ENCODE measurements at places on chromosomes 12 and 14.

GRCh38 chr12:106601031-106601430 is 18.2 kb downstream of the RFX4 start:
- DNase-seq, result no peak

- no peak for DNase-seq
Measured at GRCh38 chr14:89171168-89171567, 245.9 kb downstream of the FOXN3 start.

DNA sequence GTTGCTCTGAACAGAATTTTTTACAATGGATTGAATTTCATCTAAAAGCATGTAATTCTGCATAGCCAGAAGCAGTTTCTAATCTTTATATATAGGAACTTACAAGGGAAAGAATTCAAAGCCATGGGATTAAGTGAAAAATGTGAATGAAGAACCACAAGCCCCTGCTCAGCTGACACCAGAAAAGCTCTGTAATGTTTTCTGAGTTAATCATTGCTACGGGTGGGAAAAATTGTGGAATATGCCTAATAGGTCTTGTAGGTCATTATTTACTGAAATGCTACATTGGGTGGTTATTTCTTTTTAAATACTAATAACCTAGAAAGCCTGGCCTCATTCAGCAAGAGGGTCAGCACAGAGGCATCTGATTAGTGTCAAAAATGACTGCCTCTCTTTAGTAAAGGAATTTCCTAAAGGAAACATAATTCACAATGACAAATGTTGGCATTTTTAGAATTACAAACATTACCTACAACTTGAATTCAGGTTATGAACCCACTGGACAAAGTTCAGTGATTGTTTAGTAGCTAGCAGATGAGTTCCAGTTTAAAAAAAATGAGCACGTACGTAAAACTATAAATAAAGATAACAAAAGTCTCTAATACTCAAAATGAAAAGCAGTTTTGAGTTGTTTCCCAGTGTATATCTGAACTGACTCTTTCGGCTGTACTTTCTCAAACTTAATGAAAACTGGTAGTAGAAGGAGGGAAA is 75.3 kb downstream of the BMP4 start:
- DNase-seq, result no peak

DNA sequence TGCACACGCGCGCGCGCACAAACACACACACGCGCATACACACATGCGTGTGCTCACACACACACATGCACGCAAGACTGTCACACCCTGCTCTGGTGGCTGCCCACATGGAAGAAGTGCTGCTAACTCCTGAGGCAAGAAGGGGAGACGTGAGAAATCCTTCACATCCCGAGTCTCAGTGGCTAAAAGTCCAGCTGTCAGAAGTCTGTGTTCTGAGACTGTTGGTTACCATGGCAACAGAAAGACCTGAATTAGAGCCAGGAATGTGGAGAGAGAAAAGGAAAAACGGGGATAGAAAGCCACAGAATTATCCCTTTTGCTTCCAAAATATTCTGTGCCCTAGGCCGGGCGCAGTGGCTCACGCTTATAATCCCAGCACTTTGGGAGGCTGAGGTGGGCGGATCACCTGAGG is 71.2 kb downstream of the PPFIBP1 start:
- no peak for DNase-seq

- no peak for DNase-seq
Measured at GRCh38 chr12:98757455-98757854, 112.4 kb downstream of the APAF1 start.

- no peak for DNase-seq
Measured at GRCh38 chr12:42182394-42182793, 37.7 kb upstream of the GXYLT1 start.

DNA sequence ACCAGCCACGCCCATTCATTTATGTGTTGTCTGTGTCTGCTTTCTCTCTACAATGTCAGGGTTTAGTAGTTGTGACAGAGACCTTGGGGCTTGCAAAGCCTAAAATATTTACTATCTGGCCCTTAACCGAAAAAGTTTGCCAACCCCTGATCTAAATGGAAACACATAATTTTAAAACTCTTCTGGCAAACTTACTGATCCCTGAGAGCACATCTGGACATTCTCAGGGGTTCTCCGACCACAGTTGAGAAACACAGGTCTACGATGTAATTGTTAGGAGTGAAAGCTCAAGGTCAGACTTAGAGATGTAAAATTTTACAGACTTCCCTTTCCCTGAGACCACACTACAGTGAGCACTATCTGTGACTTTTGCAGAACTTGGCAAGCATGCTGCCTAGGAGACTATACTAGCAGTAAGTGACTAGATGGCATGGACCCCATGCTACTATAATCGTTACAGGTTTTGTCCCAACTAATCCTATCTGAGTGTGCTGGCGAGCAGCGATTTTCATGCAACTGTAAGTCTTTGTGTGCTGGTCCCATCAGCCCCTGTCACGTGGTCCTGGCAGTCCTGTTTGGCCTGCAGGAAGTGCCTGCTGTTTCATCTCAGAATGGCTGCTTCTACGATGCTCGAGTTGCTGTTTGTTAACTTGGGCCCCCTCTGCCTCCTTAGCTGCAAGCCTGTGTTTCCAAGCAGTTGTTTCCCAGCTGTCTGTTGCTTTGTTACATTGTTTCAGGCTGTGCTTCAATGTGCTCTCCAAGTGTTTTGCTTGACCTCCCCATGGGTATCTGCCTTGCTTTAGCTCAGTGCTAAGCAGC is 21.6 kb downstream of the TMTC2 start:
- no peak for DNase-seq

- DNase-seq, result no peak
Measured at GRCh38 chr12:51371295-51371953, 19.8 kb downstream of the GALNT6 start.

GRCh38 chr12:11724888-11725311 is 75.4 kb downstream of the ETV6 start:
- no peak for DNase-seq

DNA sequence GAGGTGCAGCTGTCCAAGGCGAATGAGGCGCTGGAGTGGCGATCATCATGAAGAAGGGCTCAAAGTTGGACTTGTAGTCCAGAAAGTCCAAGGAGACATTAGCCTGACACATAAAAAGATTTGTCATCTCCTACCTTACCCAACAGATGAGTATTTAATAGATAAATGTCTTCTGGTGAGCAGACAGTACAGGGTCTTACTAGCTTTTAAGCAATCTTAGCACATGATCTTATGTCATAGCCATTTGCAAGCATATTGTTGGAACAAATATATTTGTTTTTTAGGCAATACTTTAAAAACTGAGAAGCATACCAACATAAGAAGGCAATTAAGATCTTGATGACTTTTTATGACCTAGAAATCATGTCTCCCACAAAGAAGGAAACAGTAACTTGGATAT is 16.0 kb downstream of the GNS start:
- no peak for DNase-seq

DNA sequence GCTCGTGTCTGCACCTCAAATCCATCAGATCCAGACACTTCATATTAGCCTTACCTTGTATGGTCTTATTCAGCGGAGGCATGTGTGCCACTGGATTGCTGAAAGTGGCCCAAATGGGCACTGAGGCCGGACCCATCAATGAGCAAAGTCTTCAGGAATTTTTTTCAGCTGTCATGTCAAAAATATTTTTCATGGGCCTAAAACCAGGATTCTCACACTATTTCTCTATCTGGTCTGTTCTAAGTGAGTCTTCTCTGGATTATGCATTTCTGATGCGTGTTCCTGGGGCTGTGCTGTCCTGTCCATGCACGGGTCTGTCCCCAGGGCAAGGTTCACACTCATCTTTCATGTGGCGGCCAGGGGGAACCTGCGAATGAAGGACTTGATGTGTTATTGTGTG is 94.6 kb downstream of the KCNA5 start:
- DNase-seq, result no peak

DNA sequence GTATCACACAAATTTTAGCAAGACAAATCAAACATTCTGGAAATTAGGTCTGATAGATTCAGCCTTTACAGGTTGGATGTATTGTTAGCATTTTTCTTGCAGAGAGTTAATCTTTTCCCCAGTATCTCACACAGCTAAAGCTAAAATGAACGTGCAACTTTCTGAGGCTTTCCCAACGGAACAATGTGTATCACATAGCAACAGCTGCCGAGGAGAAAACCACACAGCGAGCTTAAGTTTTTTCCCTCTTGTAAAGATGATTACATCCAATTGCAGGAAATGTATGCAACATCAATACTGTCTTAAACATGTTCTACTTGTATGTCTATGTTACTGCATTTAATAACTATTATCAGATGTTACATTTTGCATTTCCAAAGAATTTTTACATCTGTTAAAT is 182.2 kb downstream of the CCDC59 start:
- DNase-seq, result no peak

GRCh38 chr12:104740668-104741067 is 217.4 kb downstream of the SLC41A2 start:
- no peak for DNase-seq

DNA sequence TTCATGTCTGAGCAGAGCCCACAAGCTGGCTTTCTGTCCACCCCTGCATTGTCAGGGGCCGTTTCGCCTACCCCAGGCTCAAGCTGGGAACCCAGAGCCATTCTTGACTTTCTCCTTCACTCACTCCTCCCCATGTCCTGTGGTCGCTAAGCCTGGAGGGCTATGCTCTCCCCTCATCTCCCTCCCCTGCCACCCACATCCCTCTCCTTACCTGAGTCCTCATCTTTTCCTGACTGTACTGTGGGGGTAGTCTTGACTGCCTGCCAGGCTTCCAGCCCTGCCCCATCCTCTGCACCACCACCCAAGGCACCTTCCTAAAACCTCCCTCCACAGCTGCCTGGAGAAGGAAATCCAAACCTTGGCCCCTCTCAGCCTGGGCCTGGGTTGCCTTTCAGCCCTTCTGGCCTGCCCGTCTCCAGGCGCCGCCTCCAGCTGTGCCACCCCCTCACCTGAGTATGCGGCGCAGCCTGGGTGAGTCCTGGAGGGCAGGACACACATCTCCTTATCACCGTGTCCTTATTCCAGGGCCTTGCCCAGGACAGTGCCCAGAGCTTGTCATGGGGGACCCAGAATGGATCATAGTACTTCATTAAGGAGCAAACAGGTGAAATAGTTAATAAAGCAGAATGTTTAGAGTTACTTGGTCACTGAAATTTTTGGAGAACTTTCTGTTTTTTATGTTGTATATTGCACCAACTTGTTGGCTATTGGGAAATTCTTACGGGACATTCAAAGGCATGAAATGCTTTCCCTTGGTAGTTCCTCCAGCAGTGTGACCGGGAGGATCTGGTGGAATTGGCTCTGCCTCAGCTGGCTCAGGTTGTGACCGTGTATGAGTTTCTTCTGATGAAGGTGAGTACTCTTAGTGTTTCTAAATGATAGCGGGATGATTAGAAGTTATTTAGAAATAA is 14.5 kb downstream of the ZNF839 start:
- DNase-seq, result no peak

DNA sequence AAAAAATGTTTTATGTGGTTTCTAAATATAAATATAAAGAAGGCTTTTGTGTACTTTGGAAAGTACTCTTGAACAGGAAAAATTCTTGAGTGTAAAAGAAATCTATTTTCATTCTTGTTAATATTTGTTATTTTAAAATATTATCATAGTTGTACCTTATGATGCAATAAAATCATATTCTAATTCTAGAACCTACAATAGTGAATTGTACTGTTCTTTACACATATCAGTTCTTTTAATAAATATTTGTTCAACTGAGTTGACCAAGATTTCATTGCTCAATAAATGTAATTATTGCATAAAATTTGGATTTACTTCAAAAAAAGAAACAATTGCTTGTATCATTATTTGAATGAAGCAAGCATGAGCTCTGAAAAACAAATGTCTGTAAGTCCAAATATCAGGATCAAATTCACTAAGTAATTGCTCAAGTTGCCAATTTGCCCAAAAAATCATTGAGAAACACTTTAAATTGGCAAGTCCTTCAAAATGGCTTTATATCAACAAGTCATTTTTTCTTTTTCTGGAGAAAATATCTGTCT is 191.6 kb upstream of the SLC16A7 start:
- no peak for DNase-seq

- DNase-seq, result no peak
Measured at GRCh38 chr12:104752881-104753280, 205.2 kb downstream of the SLC41A2 start.

GRCh38 chr14:68688872-68689371 is 103.9 kb downstream of the ZFP36L1 start:
- DNase-seq, result no peak

DNA sequence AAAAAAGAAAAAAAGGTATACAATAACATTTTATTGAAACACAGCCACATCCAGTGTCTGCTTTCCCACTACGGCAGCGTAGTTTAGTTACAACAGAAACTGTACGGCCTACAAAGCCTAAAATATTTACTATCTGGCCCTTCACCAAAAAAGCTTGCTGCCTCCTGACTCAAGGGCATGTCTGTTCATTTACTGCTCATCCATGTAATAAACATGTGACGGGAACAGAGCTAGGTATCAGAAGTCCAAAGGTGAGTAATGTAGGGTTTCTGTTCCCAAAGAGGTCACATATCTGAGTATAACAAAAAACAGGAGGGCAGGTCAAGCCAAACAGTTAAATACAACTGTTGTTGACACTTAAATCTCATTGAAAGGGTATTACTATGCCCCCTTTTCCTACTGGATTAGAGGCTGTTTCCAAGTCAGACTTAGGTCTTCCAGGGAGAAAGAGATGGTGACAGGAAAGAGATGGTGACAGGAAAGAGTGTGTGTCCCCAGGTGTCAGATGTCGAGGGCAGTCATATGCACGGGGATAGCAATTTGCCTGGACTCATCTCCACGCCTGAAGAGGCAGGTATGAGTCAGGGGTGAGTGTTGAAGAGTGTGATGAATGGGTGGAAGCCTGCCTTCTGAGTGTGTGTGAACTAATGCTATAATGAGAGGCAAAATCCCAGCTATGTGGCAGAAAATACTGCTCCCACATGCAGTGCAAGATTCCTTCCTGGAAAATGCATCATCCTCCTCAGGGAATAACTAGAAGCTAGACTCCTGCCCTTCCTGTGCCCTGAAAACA is 77.7 kb downstream of the MAP3K9 start:
- DNase-seq, result no peak

DNA sequence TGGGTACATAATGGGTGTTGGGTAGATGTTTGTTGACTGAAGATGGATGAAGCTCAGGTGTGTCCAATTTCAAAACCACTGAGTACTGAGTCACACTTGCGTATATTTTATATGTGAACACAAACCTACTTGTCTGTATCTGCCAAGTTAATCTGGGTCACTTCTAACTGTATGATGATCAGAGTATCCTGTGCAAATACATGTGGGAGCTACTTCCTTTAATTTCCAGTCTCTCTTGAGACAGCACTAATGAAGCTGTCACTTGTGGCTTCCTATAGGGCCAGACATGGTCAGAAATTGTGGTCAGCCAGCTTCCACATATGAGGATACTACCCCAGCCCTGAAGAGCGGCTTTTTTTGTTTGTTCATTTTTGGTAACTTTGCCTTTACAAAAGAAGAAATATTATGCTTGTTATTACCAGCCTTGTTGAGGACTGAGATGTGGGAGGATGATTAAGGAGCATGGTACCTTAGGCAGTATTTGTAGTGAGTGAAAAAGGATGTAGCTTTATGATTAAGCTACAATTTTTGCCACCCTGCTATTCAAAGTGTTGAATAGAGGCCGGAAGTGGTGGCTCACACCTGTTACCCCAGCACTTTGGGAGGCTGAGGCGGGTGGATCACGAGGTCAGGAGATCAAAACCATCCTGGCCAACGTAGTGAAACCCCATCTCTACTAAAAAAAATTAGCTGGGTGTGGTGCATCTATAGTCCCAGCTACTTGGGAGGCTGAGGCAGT is 32.4 kb downstream of the PLXNC1 start:
- DNase-seq, result no peak

- no peak for DNase-seq
Measured at GRCh38 chr14:63046339-63047268, 1.3 kb upstream of the KCNH5 start.
